Fibroblast of lung (primary cell): ENCODE measurements at places on chromosomes 1 and 21. TPM values are rescaled to one million over a fixed set of nuclear protein-coding genes. Genes with fewer than 3 reads are reported as not detected.
A peak's percentile ranks its signal among the peaks of the same experiment; 100 is the strongest.

Gene LCA5L
- 0.38 and 1.0 TPM in 2 replicates for polyA plus RNA-seq

DNA sequence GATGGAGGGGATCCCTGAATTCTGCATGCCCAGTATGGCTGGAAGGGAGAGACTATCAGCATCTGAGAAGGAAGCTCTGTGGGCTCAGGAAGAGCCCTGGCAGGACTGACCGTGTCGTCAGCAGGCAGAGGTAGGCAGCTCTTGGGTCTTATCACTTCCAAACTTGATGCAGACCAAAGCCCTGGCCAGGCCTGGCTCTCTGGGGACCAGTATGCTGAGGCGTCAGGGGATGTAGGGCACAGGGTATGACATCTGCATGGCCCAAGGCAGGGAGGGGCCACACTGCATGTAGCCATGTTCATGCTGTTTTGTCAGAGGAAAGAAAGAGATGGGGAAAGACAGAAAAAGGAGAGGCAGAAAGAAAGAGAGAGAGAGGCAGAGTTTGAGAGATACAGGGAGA is 6.3 kb downstream of the FGR start:
- H3K27ac ChIP-seq: no peak overlapping the region
- no peak for DNase-seq
- no peaks in the 10 kb centered on the region for H3K36me3 ChIP-seq
- H3K4me3 ChIP-seq: no peak overlapping the region

Gene C1QC
- not detected in 2 replicates for polyA plus RNA-seq

Gene DPYD
- 25.2 and 32.0 TPM in 2 replicates for polyA plus RNA-seq

DNA sequence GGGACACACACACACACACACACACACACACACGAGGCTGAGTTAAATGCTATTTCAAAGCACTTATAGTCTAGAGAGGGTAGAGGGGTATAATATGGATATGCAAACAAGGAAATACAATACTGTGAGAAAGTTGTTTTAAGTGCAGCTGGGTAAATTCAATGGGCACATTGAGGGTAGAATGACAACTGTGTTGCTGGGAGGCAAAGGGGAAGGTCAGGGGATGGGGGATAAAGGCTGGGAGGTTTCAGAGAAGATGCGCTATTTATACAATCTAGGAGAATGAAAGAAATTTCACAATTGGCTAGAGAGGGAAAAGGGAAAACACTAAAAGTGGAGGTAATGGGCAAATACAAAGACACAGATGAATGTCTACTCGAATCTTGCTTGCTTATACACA is 19.4 kb downstream of the EXTL2 start:
- H3K4me3 ChIP-seq: no peak overlapping the region
- no peaks in the 10 kb centered on the region for H3K27me3 ChIP-seq
- no peaks in the 10 kb centered on the region for H3K36me3 ChIP-seq
- H3K4me1 ChIP-seq: no peaks in the 10 kb centered on the region

- H3K4me1 ChIP-seq: peaks cover 7% of the 10 kb centered on the region
- H3K4me3 ChIP-seq: no peak overlapping the region
- peak; percentile 72 for DNase-seq
Observed at GRCh38 chr1:113141650-113142473, 68.9 kb downstream of the LRIG2 start.

Gene CFHR1
- polyA plus RNA-seq: 0.12 and 0.20 TPM in 2 replicates

DNA sequence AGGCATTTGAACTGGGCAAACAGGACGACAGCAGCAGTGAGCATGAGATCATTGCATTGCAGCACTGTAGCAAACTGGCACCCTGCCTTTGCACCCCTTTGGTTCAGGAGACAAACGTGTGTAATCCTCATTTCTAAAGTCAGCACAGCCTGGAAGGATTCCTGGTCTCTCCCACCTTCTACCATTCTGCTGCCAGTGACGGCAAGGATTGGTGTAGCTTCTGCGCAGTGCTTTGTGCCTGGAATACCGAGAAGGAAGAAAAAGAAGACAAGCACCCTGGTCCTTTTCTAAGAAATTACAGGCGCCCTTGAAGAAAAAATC is 805.3 kb downstream of the USP25 start:
- no peak overlapping the region for H3K27ac ChIP-seq
- peak overlapping the region; percentile 88 for H3K4me3 ChIP-seq

DNA sequence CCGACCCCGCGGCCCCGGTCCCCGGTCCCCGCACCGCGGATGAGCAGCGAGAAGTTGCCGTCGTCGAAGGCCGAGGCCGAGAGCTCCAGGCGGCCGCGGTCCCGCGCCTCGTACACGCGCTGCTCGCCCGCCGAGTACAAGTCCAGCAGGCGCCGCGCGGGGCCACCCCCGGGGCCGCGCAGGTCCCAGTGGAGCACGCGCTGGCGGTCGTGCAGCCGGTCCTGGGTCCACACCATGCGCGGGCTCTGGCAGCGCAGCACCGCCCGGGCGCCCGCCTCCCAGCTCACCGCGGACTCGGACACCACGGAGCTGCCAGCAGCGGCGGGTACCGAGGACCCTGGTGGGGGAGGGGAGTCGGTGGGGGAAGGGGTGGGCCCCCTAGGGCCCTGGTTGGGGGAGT is 2.9 kb downstream of the MXRA8 start:
- H3K27me3 ChIP-seq: no peaks in the 10 kb centered on the region
- peaks cover 34% of the 10 kb centered on the region for H3K4me1 ChIP-seq
- H3K27ac ChIP-seq: no peak overlapping the region
- H3K4me3 ChIP-seq: peak overlapping the region; percentile 98

- DNase-seq: no peak
- H3K36me3 ChIP-seq: peaks cover 19% of the 10 kb centered on the region
- H3K27ac ChIP-seq: no peak within 1 kb of the TSS
- peaks cover 3% of the 10 kb centered on the region for H3K4me1 ChIP-seq
- H3K4me3 ChIP-seq: no peak within 1 kb of the TSS
- H3K27me3 ChIP-seq: no peaks in the 10 kb centered on the region
Observed at GRCh38 chr1:1213345-1214265, at the start of gene TNFRSF4. Gene TNFRSF4 (minus strand): TSS chr1:1214153. CDS start chr1:1214127, 26 bp downstream.

Gene RGS8
- not detected in 2 replicates for polyA plus RNA-seq

DNA sequence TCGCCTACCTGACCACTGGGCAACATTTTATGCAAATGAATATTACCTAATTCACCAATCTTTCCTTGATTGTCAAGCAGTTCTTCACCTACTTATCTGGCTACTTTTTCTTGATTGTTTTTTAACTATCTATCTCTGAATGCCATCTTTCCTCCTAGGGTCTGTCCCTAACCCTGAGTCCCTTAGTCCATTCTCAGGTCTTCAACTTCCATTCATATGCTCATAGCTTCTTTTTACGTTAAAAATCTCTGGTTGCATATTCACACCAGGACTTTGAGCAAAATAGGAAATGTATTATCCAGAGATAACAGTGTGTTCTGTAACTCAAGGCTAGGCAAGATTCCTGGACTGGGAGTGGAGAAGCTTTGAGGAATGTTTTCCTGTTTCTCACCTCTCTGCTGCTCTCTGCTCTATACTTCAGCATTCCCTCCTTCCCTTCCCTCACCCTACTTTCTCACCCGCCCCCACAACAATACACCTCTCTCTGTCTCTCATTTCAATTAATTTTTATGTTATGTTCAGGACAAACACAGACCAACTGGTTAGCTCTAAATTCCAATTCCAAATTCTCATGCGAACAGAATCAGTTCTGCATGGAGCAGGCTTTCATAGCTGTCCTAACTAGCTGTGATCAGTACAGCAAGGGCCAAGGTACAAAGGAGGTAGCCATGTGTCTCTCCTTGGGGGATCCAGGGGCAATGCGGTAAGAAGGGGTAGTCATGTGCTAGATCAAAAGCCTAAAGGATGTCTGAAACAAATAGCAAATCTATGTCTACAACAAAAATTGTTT is 278.4 kb downstream of the USH2A start:
- no peaks in the 10 kb centered on the region for H3K4me1 ChIP-seq
- no peak overlapping the region for H3K4me3 ChIP-seq
- no peaks in the 10 kb centered on the region for H3K36me3 ChIP-seq
- H3K27me3 ChIP-seq: no peaks in the 10 kb centered on the region
- DNase-seq: no peak
- no peak overlapping the region for H3K27ac ChIP-seq
